ENCODE measurements at places on chromosomes 13 and 19.

DNA sequence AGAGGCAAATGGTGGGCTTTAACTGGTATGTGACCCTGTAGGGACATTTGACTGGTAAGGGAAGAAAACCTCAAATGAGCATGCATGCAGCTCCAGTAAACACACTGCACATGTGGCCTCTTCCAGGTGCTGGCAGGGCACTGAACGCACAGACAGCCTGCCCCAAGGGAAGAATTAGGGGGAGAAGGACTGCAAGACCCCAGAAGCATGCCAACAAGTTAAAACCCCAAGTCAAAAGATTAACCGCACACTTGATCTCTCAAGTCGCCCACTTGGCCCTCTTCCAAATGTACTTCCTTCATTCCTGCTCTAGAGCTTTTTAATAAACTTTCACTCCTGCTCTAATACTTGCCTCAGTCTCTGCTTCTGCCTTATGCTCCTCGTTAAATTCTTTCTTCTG lies 46.9 kb upstream of the SLITRK1 start:
- H3K4me1 ChIP-seq, result no peaks in the 10 kb centered on the region
- no peak overlapping the region for H3K27ac ChIP-seq
- DNase-seq, result no peak
- H3K36me3 ChIP-seq, result no peaks in the 10 kb centered on the region
- no peaks in the 10 kb centered on the region for H3K27me3 ChIP-seq

DNA sequence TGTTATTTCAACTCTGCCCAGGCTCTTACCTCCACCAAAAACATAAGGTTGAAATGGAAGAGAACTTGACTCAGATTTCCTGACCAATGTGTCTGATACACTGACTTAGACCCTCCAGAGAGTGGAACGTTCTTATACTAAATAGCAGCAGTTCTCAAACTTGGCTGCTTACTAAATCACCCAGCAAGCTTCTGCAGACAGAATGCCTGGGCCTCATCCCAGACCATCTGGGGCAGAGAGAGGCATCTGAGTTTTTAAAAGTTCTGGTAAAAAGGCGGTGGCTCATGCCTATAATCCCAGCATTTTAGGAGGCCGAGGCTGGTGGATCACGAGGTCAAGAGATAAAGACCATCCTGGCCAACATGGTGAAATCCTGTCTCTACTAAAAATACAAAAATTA lies 46.3 kb downstream of the NEK5 start:
- H3K4me3 ChIP-seq, result no peak overlapping the region
- H3K36me3 ChIP-seq, result no peaks in the 10 kb centered on the region
- H3K27ac ChIP-seq, result no peak overlapping the region
- no peaks in the 10 kb centered on the region for H3K27me3 ChIP-seq
- no peak for DNase-seq

DNA sequence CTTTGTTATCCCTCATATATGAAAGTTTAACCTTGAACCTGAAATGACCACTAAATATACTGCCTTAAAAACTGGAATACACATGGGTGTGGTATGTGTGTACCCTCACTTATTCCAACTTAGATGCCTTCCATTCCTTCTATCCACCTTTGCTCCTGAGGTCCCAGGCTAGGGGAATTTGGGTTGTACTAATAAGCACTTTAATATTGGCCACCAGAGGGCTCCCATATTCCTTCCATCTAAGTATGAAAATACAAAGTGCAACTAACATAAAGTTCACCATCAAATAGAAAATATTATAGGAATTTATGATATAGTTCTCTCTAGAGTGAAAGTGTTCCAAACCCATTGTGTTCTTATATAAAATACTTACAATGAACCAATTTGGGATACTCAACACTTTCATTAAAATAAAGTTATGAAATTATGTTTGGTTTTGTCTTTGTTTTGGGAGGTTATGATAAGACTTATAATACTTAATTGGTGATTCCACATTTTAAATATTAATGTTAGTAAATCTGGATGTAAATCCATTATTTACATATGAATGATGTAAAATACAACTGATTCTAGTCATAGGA lies 62.3 kb downstream of the ITGBL1 start:
- H3K4me3 ChIP-seq, result no peak overlapping the region
- no peaks in the 10 kb centered on the region for H3K27me3 ChIP-seq
- no peak for DNase-seq
- no peaks in the 10 kb centered on the region for H3K36me3 ChIP-seq

DNA sequence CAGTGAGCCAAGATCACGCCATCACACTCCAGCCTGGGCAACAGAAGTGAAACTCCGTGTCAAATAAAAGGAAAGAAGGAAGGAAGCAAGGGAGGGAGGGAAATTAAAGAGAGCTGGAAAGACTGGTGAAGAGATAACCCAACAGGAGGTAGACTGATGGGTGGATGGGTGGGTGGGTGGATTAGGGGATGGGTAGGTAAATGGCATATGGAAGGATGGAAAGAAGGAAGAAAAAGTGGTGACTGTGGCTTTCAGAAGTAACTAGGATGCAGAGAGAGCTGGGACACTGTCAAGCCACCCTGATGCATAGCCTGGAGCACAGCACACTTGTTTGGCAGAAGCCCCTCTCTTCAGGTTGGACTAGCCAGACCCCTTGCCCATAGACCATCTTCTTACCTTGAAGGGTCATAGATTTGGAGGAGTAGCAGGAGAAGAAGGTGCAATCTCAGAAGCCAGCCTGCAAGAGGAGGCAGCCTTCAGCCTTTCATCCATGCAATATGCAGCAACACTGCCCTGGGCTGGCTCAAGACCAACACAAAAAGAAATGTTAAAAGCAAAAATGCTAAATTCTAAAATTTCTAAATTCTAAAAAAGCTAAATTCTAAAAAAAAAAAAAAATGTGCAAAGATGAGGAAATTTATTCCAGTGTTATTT lies 5.1 kb downstream of the IQCN start:
- H3K4me1 ChIP-seq, result no peaks in the 10 kb centered on the region
- H3K27me3 ChIP-seq, result no peaks in the 10 kb centered on the region
- DNase-seq, result no peak
- no peak overlapping the region for H3K27ac ChIP-seq
- H3K4me3 ChIP-seq, result no peak overlapping the region

GRCh38 chr19:13164343-13165161 lies 14.3 kb downstream of the IER2 start:
- H3K4me3 ChIP-seq, result peak overlapping the region; percentile 52
- H3K4me1 ChIP-seq, result peaks cover 68% of the 10 kb centered on the region
- H3K36me3 ChIP-seq, result no peaks in the 10 kb centered on the region

DNA sequence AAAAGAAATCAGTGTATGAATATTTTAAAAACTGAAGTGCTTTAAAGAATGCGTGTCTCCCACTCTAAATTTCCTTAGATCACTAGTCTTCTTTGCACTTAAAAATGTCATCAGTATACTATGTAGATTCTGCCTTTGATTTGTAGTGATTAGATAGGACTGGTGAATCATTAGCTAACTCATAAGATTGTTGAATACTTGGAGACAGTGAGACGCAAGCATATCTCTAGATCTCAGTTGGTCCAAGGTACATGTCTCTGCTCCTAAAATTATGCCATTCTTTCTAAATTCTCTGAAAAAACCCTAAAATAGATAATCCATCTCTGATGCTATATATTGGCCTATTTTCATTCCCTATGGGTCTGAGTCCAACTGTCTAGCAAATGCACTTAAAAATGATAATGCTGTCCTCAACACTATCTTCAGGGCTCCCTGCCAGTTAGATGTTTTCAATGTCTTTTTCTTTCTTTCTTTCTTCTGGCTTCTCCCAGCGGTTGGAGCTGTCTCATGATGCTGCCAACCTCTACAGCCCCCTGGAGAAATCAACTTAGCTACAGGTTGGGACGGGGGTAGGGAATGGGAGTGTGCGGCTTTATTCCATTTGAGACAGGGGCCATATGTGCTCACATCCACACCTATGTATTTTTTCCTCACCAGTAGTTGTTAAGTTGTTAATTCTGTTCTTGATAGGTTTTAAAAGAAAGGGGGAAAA lies 301.0 kb downstream of the NDFIP2 start:
- no peak overlapping the region for H3K4me3 ChIP-seq
- H3K4me1 ChIP-seq, result peaks cover 7% of the 10 kb centered on the region
- no peak for DNase-seq
- no peak overlapping the region for H3K27ac ChIP-seq
- H3K36me3 ChIP-seq, result no peaks in the 10 kb centered on the region
- H3K27me3 ChIP-seq, result no peaks in the 10 kb centered on the region

DNA sequence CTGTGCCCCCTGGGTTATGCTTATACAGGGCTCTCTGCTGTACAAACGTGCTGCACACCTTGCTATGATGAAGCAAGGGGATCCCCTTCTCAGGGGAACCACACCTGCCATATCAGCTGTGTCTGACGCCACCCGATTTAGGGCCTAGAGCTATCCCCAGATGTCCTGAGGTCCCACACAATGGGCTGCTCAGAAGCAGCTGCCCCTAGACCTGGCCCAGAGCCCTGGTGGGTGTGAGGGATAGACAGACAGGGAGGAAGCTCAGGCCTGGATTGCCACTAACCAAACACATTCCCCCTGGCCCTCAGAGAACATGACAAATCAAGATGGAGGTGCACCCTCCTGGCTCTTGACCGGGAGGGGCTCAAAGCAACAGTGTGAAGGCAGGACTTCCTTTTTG lies 59.3 kb downstream of the TSHZ3 start:
- H3K27me3 ChIP-seq, result no peaks in the 10 kb centered on the region
- no peaks in the 10 kb centered on the region for H3K4me1 ChIP-seq
- no peak overlapping the region for H3K4me3 ChIP-seq

- no peak overlapping the region for H3K27ac ChIP-seq
- H3K36me3 ChIP-seq, result no peaks in the 10 kb centered on the region
- DNase-seq, result no peak
- H3K4me3 ChIP-seq, result no peak overlapping the region
These were observed 545.8 kb downstream of the LIG4 start for GRCh38 chr13:107669391-107669993.

GRCh38 chr13:36090592-36090991 lies 40.6 kb downstream of the DCLK1 start:
- no peak for DNase-seq
- H3K27me3 ChIP-seq, result no peaks in the 10 kb centered on the region
- H3K27ac ChIP-seq, result no peak overlapping the region
- no peaks in the 10 kb centered on the region for H3K4me1 ChIP-seq

DNA sequence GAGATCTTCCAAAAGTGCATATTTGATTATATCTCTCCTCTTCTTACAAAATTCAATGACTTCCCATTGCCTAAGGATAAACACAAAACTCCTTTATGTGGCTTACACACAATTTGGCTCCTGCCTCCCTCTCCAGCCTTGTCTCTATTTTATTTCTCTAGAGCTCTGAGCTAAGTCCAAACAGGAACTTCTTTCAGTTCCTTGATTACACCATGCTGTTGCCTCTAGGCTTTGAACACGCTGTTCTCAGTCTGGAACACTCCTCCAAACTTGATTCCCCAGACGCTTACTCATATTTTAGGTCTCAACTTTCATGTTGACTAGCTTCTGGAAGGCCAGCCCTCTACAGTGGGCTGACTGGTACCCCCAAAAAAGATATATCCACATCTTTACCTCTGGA lies 258.5 kb downstream of the COG6 start:
- no peaks in the 10 kb centered on the region for H3K4me1 ChIP-seq
- no peaks in the 10 kb centered on the region for H3K27me3 ChIP-seq
- no peak for DNase-seq
- H3K4me3 ChIP-seq, result no peak overlapping the region
- H3K36me3 ChIP-seq, result no peaks in the 10 kb centered on the region

DNA sequence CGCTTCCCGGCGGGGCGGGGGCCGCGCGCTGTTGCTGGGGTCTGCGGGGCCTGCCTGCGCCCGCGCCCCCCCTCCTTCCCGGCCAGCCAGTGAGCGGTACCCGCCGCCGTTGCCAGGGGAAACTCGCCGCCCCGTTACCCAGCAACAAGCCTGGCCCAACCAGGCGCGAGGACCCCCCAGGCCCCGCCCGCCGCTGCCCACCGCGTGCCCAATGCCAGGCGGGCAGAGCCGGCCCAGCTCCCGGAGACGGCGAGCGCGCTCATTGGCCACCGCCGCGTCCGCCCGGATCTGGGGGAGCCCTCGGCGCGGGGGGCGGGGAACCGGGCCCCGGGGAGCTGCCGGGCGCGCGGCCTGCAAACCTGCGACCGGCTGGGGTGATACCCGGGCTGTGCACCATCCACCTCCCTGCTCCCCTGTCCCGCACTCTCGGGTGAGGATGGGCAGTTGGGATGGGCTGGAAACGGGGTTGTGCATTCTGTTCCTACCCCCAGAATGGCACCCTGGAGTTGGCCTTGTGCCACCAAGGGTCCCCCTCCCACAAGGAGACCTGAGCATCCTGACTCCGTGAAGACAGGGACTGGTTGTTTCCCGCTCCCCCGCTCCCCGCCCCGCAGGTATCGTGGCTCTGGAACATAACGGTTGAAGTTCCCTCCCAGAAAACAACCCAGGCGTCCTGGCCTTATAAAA lies 8.8 kb upstream of the BBC3 start:
- peaks cover 24% of the 10 kb centered on the region for H3K4me1 ChIP-seq
- H3K27ac ChIP-seq, result no peak overlapping the region
- DNase-seq, result peak; percentile 75
- no peaks in the 10 kb centered on the region for H3K36me3 ChIP-seq

DNA sequence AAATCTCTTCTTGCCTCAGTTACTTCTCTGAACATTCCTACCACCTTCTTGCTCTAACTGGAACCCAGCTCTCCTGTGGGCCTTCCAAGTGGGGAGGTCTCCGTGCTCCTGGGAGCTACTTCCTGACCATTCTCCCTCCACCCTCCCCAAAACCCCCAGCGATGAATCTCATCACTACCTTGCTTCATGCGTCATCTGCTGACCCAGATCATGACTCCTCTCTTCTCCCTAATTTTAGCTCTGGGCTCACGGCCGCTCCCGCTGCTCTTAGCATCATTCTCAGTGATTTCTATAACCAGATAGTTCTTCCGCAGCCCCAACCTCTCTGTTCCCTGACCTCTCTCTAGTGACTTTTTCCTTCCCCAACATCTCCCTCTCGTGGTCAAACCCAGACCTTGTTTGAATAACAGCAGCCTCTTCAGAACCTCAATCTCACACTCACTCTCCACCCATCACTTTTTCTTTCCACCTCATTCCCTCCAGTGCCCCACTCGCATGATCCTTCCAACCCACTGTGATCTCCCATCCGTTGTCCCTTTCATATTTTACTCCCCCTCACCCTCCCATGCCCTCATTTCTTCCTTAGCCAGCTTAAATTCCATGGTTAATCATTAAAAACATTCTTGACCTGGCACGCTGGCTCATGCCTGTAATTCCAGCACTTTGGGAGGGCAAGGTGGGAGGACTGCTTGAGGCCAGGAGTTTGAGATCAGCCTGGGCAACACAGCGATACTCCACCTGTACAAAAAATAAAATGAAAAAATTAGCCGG lies 21.8 kb downstream of the MRPS12 start:
- H3K36me3 ChIP-seq, result no peaks in the 10 kb centered on the region
- H3K4me1 ChIP-seq, result peaks cover 8% of the 10 kb centered on the region
- H3K27ac ChIP-seq, result no peak overlapping the region
- DNase-seq, result no peak

DNA sequence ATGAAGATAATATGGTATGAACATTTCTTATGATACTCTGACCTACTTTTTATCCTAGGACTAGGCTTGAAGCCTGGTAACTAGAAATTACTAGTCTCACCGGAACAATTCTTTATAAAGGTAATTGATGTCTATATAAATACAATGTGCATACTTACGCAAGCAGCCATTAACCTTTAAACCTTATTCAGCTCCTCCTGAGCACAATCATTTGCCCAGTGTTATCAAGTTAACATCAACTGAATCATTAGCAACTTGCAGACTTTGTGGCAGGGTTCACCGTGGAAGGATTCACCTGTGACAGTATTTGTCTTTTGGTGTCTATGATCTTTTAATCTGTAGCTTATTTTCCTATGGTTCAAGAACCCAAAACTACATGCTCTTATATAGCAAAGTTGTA lies 508.6 kb upstream of the KLHL1 start:
- H3K27me3 ChIP-seq, result no peaks in the 10 kb centered on the region
- no peak for DNase-seq
- no peaks in the 10 kb centered on the region for H3K4me1 ChIP-seq
- no peak overlapping the region for H3K27ac ChIP-seq
- no peaks in the 10 kb centered on the region for H3K36me3 ChIP-seq

Measured in upper lobe of right lung (tissue), 1 donor.